ENCODE measurements at places on chromosomes 13 and 19.

GRCh38 chr13:111393221-111393790 is 72.9 kb downstream of the TEX29 start:
- DNase-seq: no peak

DNA sequence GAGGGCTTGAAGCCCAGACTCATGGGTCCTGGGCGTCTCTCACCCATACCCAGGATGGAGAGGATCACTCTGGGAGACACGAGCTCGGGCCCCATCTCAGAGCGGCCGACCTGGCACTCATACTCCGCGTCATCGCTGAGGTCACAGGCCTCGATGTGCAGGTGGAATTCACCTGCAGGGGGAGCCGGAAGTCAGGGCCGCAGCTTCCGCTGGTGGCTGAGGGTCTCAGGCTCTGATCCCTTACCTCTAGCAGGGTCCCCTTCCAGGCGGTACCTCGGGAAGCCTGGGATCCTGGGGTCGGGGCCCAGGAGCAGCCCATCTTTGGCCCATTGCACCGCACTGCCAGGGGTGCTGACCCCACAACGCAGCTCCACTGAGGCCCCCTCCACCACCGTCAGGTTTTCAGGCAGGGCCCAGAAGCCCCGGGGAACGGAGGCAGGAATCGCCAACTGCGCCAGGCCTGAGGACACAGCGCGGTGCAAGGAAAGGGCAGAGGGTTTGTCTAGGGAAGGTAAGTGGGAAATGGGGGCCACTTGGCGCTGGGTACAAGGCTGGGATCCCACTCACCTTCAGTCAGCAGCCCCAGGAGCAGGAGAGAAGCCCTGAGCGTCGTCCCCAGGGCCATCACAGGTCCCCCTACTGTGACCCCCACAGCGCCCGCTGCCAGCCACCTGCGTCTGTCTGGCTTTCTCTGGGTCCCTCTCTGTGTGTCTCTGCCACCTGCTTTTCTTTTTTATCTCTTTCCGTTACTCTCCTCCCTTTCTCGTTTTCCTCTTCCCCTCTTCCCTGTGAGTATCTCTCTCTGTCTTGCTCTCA is 883 bp downstream of the NPHS1 start:
- no peak for DNase-seq

DNA sequence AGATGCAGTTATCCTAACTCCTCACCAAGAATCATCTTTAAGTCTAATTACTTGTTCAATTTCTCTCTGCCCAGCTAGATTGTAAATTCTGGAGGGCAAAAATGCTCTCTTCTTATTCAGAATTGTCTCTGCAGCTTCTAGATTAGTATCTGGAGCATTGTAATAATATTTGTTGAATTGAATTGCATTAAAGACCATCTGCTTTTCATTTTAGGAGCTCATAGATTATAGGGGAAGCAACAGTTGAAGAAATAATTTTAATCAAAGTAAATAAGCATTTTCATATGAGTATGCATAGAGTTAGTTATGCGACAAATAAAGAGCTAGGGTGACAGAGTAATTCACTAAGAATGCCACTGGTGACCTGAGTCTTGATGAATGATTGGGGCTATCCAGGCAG is 222.8 kb downstream of the SPRY2 start:
- DNase-seq: no peak

DNA sequence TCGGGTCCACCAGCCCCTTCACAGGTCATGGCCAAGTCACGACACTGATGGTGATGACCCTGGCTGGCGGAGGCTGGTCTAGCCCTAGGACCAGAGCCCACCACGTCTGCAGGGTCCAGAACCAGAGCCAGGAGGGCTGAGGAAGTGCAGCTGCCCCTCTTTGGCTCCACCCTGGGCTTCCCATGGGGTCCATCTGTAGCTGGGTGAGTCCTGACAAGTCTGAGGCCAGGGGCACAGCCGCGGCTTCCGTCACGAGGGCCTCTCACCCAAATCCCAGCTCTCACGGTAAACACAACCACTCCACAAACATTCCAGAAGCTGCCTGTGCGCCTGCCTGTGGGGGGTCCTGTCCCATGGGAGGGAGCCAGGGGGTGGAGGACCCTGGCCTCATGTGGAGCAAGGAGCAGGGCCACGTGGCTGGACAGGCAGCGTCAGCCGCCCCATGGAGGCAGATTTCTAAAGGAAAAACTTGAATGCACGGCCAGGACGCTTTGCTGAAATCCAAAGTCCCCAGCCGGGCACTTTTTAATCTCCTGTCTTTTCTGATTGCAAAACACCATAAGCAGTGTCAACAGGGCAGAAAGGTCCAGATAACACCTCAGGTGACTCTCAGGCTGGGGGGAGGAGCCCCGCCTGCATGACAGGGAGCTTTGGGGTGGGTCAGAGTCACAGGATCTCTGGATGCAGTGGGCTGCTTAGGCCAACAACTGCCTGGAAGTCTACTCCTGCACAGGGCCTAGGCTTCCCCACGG is 29.9 kb downstream of the CEBPG start:
- no peak for DNase-seq

GRCh38 chr19:44576843-44577565 is 36.4 kb upstream of the IGSF23 start:
- DNase-seq: peak; percentile 67

DNA sequence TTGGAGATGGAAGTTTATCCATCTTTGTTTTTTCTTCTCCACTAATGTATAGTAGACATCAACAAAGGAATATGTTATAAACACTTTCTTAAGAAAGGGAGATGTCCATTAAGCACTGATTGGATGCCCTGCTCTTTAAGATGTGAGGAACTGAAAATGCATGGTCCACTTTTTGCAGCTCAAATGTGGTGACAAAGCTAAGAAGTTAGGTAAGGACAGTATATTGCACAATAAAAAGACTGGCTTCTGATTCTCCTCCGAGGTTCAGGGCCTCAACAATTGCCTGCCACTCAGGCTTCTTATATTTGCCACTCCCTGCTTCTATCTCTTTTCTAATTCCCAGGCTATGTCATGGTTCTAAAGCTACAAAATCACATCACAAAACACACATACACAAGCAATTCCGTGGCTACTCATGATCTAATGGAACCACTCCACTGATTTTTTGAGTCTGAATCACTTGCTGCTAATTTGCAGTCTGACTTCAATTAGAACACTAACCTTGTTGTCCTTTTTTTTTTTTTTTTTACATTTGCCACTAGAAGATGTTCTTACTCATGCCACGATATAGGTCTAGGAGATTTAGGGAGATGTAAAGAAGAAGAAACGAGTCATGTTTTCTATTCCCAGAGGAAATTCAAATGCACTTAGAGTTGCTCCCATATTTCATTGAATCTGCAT is 29.6 kb upstream of the TNFSF11 start:
- DNase-seq: no peak

DNA sequence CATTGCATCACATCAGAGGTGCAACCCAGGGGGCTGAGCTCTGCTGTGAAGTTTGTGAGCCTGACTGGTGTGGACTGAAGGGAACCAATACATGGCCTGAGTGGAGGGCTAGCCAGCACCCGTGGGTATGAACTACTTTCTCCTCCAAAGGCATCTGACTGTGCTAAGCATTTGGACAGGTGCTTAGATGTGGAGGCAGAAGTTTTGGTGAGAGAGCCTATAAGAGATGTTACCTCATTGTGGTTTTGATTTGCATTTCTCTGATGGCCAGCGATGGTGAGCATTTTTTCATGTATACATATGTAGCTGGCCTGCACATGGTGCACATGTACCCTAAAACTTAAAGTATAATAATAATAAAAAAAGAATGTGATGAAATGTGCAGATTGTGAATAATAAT is 46.9 kb downstream of the TEX29 start:
- DNase-seq: no peak

DNA sequence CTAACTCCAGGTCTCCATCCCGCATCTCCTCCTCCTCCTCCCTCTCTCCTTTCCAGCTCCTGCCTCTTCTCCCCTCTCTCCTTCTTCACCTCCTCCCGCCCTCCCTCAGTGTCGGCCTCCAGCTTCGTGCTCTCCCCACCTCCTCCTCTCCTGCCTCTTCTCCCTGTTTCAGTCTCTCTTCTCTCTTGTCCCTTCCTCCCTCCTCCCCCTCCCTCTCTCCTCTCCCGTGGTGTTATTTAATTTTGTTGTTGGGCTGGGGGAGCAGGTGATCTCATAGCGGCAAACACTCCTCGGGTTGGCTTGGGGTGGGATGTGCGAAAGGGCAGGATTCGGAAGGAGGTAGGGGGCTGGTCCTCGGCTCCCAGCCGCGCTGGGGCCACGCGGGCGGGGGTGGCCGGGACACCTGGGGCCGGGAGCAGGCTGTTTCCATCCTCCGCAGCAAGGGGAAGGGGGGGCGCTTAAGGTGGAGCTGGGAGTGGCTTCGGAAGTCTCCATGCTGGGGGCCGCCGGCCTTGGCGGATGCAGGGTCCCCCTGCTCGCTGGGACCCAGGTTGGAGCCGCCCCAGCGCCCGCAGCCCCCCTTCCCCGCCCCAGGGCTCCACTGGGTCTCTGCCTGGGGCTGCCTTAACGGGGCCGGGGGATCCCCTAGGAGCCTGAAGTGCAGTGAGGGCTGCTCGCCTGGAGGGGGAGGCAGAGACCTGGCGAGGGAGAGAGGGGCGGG is at the start of gene CA11:
TSS of gene CA11 (minus strand) at position 187 of the 721 bp plus-strand sequence. CDS start 555 bp downstream, outside the sequence.
- peak; percentile 94 for DNase-seq

DNA sequence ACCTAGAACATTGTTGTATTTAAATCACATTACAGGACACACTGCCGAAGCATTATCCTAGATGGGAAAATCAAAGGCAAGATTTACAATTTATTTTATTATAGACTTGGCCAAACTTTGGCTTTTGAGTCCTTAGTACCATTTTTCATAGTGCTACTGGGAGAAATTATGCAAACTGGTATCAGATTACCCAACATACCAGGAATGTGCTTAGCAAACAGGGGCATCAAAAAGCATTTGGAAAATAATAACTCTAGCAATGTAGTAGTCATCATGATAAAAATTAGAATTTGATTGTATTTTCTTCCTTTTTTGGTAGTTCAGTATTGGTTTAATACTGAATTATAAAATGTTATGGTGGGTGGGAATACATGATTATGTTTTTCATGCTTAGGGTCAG is 34.0 kb downstream of the GPC6 start:
- DNase-seq: no peak

GRCh38 chr13:26037302-26037701 is 14.5 kb downstream of the SHISA2 start:
- DNase-seq: no peak

- no peak for DNase-seq
These were observed 74.9 kb downstream of the ALOX5AP start for GRCh38 chr13:30810261-30810701.

DNA sequence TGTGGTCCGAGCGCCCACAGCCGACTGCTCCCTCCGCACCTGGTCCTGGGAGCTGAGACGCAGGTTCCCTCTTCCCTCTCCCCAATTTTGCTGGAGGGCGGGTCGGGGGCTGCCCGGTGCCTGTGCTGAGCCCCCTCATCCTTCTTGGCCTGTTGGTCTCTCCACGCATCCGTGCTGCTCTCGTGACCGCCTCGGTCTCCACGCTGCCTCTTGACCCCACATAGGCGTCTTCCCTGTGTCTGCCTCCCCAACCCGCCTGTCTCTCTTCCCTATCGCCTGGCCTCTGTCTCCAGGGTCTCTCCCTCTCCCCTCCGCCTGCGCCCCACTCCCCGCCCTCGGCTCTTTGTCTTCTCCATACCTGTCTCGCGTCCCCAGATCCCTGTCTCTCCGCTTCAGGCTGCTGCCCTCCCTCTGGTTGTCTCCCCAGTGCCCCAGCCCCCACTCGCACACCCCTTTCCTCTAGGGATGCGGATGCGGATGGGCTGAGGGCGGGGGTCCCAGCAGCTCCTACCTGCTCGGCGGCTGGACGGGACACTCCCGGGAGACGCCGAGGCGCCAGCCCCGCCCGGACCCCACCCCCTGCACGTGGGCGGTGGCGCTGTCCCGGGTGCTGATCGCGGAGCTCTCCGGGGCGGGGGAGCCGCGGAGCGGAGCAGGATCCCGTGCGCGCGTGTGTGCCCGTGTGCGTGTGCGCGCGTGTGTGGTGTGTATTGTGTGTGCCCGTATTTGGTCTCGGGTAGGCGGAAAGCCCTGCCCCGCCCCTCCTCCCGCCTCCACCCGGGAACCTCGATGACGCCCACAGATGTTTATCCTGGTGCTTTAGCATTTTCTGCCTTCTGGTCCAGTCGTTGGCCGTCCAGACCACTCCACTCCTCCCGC is at the start of gene SYT5:
TSS of gene SYT5 (minus strand) at position 684 of the 879 bp plus-strand sequence. CDS start 1,248 bp downstream, outside the sequence.
- DNase-seq: peak; percentile 71

DNA sequence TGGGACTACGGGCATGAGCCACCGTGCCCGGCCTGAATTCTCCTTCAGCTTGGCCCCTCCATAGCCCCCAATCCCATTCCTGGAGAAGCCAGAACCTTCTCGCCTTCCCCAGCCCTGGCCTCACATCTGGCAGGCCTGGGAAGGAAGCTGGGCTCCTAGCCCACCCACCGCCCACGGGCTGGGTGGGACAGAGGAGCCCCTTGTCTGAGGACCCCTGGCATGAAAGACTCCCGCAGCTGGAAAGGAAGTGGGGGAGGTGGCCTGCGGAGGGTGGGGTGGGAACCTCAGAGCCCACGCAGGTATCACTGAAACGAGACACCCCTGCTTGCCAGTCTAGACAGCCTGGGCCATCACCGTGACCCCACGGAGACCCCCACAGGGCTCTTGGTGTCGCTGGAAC is 7.7 kb upstream of the NANOS3 start:
- no peak for DNase-seq

- no peak for DNase-seq
These were observed 36.0 kb downstream of the BRD4 start for GRCh38 chr19:15296353-15296752.

GRCh38 chr13:96780105-96780504 is 214.2 kb downstream of the OXGR1 start:
- no peak for DNase-seq

- no peak for DNase-seq
These were observed 38.1 kb downstream of the PPP2R1A start for GRCh38 chr19:52227980-52228379.

DNA sequence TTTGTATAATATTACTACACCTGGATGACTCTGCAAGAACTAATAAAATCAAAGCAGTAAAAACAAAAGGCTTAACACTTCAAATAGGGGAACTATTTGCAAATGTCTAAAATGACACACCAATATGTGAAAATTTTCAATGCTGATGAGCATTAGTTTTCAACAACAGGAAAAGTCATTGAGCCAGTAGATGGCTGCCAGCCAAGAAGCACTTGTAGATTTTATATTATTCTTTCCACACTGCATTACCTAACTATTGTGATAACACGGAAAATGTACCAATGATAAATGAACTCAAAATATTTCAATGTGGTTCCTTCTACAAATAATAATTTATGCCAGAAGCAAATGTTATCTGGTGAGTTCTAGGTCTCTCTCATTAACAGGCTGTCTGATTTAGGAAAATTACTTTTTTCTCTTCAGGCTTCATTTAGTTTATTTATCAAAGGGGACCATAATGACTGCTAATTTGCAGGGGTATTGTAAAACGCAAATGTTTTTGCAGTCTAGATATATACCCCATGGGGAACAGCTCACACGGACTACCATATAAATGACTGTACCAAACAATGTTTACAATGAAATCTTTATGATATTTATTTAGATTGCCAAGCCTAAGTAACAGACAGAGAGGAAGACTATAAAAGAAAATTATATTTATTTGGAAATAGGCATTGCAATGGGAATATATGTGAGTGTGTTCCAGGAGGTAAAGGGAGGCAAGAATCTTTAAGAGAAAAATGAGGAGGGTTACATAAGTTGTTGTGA is 407.8 kb downstream of the LIG4 start:
- DNase-seq: peak; percentile 22

Data from astrocyte of the hippocampus (primary cell).